HTR-8/SVneo (cell line): ENCODE measurements at places on chromosomes 2 and 18.

- no peak for DNase-seq
Observed at GRCh38 chr2:23505218-23505983, 120.4 kb downstream of the KLHL29 start.

GRCh38 chr2:239873656-239874635 is 151.2 kb downstream of the NDUFA10 start:
- no peak for DNase-seq

- DNase-seq = no peak
Observed at GRCh38 chr2:169664600-169664977, 29.6 kb downstream of the CFAP210 start.

GRCh38 chr2:85353876-85354285 is 447 bp downstream of the RETSAT start:
- DNase-seq = peak; percentile 36

- no peak for DNase-seq
Observed at GRCh38 chr2:120551522-120551921, 184.1 kb upstream of the GLI2 start.

DNA sequence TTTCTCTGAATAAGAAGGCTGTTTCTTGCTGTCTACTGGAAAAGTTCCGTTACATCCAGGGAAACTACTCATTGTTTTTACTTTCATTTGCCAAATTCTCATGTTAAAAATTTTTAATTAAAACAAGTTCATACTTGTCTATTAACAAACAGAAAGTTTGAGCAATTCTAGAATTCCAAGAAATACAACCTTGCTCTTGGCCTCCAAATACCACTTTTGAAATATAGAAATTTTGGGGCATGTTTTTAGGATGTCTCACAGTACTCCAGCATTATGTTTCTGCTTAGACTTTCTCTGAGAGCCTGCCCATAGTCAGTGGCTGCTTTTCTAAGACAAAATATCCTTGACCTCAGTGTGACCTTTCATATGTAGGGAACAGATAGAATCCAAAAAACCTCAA is 228.7 kb upstream of the RND3 start:
- DNase-seq = no peak

- DNase-seq = no peak
Observed at GRCh38 chr2:73314441-73314840, 21.1 kb upstream of the EGR4 start.

DNA sequence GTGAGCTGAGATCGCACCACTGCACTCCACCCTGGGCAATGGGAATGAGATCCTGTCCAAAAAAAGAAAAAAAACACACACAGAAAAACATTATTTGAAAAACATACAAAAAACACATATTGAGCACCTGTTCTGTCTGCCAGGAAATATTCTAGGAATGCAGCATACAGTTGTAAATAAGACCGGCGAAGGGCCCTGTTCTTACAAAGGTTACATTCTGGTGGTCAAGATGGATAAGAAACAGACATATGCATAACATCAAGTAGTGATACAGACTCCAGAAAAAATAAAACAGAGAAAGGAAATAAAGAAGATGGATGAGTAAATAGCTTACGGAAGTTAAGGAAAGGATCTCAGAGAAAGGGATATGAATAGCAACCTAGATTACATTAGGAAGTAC is 159.8 kb downstream of the GALNT3 start:
- DNase-seq = no peak

- no peak for DNase-seq
Observed at GRCh38 chr2:17579605-17580318, 39.3 kb downstream of the VSNL1 start.

- no peak for DNase-seq
Observed at GRCh38 chr2:124832521-124832920, 807.4 kb downstream of the CNTNAP5 start.

DNA sequence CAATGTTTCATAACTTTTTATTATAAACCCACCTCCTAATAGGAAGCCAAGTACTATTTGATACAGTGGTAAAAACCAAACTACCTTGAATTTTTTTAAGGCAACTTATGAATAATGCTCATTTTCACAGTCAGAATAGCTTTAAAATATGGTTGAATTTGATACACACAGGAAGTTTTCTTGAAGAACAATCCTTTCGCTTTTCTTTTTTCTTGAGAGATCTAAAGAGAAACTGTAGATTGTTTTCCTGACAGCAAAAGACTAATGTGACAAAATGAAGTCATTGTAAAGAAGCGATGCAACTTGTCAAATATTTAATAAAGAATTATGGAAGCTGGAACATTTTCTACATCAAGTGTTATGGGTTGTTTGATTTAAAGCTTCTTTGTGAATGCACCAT is 227.7 kb downstream of the ALPK2 start:
- no peak for DNase-seq

DNA sequence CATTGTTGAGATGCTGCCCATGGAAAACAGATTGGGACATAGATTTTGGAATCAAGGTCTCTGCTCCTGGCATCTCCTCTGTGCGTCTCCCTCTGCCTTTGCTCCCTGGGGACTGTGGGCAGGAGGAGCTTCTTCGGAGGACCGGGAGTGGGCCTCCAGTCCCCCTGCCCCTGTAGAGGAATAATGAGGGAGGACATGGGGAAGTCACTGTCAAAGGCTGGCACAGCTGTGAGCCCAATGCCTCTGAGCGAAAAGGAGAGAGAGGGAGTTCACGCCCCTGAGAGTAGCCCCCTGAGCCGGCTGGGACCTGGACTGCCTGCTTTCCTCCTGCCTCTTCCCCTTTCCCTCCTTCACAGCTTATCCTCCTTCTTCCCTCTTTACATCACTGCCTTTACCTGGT is 195.0 kb downstream of the LOXHD1 start:
- DNase-seq = no peak

GRCh38 chr2:44748-45341 is 1.5 kb downstream of the FAM110C start:
- DNase-seq = no peak

- no peak for DNase-seq
Observed at GRCh38 chr2:126930970-126931590, 32.4 kb downstream of the TEX51 start.

- peak; percentile 23 for DNase-seq
Observed at GRCh38 chr2:119549241-119549640, 5.0 kb downstream of the CFAP221 start.

GRCh38 chr2:96817882-96818281 is 1.8 kb downstream of the CNNM3 start:
- DNase-seq = no peak

GRCh38 chr2:6926071-6926732 is 9.0 kb downstream of the RNF144A start:
- DNase-seq = no peak

GRCh38 chr2:195842932-195843331 is 185.9 kb downstream of the SLC39A10 start:
- DNase-seq = no peak

DNA sequence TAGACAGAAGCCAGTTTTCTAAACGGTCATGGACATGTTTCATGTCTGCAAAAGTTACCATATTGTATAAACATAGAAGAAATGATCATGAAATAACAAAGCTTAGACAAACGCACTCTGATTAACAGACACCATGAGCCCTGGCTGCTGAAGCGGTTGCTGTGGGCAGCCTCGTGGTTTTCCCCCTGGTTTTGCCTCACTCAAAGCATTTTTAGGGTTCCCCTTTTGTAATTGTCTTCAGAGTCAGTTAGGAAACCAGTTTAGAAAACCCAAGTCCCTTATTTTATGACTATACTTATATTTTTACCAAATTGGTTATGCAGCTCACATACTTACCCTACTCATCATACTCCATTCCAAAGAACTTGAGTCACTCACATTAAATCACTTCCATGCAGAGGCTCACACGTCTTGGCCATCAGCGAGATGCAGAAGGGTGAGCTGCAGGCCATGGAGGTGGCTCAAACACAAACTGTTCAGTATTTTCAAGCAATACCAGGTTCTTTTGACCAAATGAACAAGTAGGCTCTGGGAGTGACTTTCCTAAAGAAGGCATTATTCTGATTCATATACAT is 105.6 kb upstream of the SALL3 start:
- DNase-seq = no peak

DNA sequence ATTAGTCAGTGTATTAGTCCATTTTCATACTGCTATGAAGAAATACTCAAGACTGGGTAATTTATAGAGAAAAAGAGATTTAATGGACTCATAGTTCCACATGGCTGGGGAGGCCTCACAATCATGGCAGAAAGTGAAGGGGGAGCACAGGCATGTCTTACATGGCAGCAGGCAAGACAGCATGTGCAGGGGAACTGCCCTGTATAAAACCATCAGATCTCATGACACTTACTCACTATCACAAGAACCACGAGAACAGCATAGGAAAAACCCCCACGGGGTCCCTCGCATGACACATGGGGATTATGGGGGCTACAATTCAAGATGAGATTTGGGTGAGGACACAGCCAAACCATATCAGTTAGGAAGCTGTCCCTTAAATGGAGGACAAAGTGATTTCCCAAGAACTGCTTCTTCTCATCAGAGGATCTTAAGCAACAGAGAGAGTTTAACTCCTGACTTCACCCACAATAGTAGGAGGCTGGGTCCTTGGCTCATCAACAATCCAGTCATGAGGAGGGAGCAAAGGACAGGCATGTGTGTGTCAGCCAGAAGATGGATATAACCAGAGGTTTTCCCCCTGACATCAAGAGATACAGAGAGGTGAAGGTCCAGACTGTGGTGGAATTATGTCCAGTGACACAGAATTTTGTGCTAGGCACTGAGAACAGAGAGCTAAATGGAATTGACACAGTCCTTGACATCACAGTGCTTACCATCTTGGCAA is 203.8 kb upstream of the SH3BP4 start:
- no peak for DNase-seq

DNA sequence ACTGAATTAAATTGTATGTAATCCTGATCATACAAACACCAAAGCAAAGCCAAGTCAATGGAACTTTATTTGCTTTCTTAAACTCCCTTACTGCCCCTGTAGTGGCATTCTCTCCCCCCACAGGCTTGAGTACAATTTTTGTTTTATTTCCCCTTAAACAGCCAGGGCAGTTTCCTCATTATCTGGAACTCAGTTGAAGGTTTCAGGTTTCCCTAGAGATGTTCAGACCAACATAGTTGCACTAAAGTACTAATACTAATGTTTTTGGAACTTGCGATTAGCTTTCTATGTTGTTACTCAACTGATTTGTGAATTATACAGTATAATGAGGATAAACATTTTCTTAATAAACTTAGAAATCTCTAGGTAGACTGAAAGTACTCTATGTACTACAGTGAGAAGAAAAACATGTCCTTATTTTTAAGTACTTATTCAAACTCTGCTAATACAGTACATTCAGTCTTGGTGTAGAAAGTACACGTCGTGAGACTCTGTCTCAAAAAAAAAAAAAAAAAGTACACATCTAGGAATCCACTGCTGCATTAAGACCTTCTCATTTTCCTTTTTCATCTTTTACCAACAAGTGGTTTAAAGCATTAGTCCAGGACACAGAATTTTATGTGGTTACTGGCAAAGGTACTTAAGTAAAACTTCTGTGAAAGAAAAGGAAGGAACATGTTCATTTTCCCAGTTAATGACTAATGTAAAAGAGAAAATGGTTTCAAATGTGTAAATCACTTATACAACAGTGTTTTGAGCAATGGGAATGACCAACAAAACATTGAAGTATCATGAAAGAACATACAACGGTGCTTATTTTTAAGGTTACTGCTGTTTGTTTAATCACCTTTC is 209.5 kb upstream of the SMAD7 start:
- no peak for DNase-seq

DNA sequence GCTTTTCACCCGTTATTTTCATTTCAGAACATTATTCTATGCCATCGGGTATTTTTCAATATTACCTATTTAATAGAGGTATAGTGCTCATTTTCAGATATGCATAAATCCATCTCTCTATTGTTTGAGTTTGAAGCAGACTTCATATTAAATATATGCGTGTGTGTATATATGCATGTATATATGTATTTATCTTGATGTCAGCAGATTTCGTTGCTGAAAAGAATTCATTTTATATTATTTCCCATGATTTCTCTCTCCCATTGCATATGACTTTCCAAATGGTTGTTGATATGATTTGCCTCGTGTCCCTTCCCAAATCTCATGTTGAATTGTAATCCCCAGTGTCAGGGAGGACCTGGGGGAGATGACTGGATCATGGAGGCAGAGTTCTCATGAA is 28.6 kb upstream of the COPS8 start:
- DNase-seq = no peak

DNA sequence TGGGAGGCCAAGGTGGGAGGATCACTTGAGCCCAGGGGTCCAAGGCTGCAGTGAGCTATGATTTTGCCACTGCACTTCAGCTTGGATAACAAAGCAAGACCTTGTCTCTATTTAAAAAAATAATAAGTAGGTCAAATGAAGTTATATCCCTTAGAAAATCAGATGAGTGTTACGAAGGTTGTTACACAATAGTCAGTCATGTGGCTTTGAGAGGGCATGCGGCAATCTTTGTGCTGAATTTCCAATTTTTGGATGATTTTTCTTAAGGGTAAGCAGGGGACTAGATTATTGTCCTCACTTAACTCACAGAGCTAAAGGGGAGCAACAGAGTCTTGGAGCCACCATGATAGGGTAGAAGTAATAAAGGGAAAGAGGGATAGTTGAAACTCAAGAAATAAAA is 71.8 kb downstream of the B3GNT2 start:
- DNase-seq = no peak

GRCh38 chr2:141003967-141004657 is 1126.7 kb downstream of the LRP1B start:
- no peak for DNase-seq

DNA sequence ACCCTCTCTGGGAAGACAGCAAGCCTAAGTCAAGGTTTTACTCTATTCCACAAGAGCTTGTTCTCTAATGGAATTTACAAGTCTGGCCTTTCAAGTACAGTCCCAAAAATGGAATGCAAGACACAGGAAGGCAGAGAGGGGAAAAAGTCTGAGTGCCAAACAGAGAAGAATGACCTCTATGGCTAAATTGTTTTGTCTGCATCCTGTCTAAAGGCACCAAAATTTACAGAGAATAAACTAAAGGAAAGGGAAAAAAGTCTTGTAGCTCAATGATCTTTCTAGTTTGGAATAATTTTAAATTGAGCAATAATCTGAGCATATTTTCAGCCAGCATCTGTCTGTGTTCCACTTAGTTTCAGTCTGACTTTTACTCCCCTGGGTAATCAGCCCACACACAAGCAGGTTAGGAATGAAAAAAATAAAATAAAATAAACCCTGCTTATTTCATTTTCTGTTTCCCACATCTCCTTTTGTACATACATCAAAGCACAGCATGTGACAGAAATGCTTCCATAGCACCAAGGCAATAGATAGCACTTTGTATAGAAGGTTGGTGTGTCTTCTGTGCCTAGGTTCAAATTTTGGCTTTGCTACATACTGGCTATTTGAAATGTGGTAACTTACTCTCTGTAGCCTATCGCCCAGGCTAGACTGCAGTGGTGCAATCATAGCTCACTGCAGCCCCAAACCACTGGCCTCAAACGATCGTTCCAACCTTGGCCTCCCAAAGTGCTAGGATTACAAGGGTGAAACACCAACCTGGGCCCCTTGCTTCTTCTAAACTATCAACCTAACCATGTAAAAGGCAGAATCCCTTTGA is 105.1 kb downstream of the SLC8A1 start:
- DNase-seq = no peak

- no peak for DNase-seq
Observed at GRCh38 chr2:26809876-26810577, 24.2 kb downstream of the CENPA start.
